Astrocyte of the spinal cord (primary cell): ENCODE measurements at places on chromosomes 6 and 20.
A peak's percentile ranks its signal among the peaks of the same experiment; 100 is the strongest.

- no peak for DNase-seq
Measured at GRCh38 chr6:143485967-143486366, 25.6 kb downstream of the FUCA2 start.

GRCh38 chr6:3722785-3723184 is 28.7 kb downstream of the PXDC1 start:
- no peak for DNase-seq

- DNase-seq: peak; percentile 73
Measured at GRCh38 chr20:35600993-35601973, 14.3 kb upstream of the SPAG4 start.

DNA sequence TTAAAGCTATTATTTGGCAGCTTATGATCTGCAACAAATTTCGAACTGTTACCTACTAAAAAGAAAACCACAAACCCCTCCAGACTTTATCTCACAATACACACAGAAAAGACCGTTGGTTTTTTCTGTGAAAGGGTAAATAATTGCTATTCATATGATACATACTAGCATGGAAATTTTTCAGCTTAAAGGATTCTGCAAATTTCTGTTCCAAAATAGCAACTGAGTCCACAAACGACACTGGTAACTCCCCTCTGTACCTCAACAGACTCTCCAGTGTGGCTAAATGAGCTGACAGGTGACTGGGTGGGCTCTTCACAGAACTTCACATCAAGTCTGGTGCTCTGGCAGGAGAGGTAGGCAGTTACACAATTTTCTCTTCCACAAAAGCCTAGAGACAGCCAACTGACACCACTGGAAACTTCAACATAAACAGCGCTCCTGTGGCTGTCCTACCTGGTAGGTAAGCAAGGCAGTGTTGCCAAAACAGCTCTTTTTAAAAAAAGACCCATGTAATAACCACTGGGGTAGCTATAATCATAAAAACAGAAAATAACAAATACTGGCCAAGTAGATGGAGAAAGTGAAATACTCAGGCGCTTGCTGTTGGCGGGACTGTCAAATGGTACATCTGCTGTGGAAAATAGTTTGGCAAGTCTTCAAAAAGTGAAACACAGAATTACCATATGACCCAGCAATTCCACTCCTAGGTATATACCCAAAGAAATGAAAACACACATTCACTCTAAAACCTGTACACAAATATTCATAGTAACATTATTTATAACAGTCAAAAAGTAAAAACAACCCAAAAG is 37.8 kb downstream of the ELOVL5 start:
- DNase-seq: no peak

DNA sequence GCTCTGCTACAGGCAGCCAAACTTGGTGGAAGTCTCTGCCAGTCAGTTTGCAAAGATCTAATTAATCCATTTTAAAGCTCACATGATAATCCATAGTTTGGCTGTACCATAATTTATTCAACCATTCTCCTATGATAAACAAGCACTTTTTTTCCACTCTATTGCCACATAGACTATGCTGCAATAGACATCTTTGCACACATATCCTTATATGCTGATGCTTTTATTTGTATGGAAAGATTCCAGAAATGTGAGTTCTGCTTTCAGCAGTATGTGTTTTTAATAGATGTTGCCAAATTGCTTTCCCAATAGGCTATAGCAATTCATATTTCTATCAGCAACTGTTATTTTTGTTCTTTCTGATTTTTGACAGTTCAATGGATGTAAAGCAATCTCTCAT is 628.0 kb downstream of the KIF16B start:
- DNase-seq: no peak

DNA sequence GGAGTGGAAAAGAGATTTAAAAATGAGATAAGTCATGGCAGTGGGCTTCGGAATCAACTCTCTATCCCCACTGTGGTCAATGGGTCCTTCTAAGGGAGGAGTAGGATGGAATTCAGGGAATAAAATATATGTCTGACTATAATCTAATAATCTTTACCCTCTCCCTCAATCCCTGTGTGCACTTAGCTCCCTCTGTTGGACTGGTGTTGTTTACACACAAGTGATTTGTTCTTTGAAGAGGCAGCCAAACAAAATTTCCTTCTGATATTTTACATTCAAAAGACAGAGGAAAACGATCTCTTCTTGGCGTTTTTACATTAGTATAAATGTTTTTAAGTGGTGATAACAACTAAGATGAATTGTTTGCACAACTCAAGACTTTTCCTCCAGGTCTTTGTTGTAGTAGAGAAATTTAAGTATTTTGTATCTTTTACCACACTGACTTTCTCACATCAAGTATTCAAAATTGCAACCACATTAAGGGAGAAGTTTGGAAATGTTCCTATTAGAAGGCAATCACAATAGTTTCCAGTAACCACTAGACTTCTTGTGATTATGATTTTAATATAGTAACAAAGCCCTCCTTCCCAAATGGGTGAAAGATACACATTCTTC is 317.8 kb downstream of the CENPW start:
- peak; percentile 47 for DNase-seq

GRCh38 chr20:36085686-36086267 is 68.8 kb upstream of the EPB41L1 start:
- DNase-seq: peak; percentile 61

GRCh38 chr6:150599199-150600009 is at the start of gene PLEKHG1:
PLEKHG1 (plus strand) TSS chr6:150599885; CDS start chr6:150733682, 133,797 bp downstream.
- peak; percentile 50 for DNase-seq

GRCh38 chr6:134469702-134470456 is 152.0 kb upstream of the SGK1 start:
- no peak for DNase-seq

DNA sequence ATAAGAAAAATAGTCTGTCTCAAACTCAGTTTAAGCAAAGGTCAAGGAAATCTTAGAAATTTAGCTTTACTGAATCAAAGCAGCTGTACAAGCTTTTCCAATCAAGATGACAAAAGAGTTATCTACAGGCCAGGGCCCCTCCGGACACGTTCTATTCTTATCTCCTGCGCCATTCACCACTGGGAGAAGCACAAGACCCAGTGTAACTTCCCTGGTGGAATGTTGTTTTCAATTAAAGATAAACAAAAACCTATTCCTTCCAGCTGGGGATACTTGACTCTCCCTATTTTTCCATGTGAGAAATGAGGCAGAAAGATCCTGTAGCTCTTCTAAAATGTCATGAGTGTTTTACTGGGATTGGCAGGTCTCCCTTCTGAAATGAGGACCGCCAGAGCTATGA is 123.3 kb downstream of the TBX18 start:
- no peak for DNase-seq

DNA sequence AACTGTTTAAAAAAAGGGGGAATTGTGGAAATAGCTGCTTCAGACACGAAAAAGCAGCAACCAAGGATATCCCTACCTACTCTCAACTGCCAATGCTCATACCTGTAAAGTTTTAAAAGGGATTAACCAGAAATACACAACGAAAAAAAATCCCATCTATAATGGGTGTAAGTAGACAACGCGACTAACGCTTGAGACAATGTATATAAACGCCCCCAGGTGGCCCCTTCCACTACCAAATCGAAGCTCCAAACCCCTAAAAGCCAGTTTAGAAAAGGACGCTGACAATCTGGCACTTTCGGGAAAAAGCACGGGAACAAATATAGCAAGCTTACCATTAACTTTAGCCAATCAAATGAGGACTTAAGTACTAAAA is 94.5 kb upstream of the BTN3A2 start:
- peak; percentile 29 for DNase-seq

DNA sequence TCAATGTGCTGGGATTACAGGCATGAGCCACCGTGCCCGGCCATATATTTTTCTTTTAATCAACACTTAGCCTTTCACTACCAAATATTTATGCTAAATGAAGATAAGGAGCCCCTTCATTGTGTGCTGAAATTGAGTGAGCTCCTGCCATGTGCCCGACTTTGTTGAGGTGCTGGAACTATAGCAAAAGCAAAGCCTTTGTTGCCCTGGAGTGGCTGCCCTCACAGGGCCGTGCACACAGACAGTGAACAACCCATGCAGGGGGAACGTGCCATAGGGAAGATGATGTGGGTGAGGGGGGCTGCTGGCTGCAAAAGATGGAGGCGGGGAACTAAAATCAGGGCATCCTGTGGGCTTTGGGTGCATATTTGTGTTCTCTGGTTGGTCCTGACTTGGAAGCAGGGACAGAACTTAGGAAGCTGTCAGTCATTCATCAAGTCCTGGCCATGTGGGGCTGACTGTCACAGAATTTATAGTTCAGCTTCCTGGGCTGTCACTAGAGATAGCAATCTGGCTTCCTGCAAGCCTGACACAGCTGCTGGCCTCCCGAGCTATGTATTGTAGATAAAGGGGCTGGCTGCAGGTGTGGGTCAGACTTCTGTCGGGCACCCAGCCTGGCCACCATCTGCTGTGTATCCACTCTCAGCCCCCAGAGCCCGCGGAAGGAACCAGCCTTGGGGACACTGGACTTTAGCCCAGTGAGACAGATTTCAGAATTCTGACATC is 56.8 kb upstream of the MPC1 start:
- no peak for DNase-seq

GRCh38 chr6:147055821-147056392 is 148.3 kb upstream of the STXBP5 start:
- DNase-seq: no peak

DNA sequence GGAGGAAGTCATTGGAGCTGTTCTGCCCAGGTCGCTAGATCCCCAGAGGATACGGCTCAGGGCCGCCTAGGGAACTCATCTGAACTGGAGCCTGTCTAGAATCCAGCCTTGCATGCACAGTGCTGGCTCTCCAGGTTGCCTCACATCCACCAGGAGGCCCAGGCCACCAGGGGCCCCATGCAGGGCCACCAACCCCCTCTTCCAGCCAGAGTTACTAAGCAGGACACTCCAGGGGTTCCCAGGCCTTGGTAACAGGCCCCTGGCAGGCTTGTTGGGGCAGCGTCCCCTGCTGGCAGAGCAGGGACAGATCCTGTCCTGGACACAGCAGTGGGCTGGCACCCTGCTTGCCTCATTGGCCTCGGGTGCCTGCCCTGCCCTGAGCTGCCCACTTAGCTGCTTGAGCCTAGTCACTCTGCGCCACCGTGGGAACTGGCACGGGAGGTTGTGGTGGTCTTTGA is 35.3 kb downstream of the EFCAB8 start:
- DNase-seq: peak; percentile 3

- DNase-seq: peak; percentile 57
Measured at GRCh38 chr6:154197196-154197860, 158.3 kb downstream of the OPRM1 start.

DNA sequence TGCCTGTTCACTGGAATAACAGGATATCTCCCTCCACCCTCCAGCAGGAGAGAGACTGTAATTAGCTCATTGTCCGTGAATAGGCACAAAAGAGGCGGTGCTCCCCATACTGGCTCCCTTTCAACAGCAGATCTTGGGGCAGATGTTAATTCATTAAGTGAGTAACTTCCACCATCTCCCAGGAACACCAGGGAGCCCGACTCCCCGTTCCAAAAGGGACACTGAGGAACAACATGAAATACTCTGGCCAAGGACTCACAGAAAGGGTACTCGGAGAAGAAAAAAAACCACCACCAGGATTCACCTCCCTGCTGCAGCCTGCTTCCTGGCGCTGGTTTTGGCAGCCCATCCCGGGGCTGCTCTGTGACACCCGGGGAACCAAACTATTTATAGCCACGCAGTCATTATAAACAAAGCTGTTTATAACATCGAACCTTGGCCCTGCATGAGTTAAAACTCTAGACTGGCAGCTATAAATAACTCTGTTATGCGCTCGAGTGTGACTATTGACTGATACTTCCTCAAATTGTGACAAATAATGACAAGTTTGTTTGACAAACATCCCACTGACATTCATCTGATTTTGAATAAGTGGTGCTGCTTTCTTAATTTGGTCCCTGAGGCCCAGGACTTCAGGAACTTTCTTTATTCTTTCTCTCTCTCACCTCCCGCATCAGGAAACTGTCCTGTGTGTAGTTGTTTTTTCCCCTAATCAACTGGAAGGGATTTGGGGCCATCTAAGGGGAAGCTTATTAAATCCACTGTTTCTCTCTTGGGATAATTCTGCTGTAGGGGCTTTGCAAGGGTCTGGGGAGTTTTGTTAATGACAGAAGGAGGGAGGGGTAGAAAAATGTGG is 521.6 kb downstream of the CD83 start:
- DNase-seq: peak; percentile 44

DNA sequence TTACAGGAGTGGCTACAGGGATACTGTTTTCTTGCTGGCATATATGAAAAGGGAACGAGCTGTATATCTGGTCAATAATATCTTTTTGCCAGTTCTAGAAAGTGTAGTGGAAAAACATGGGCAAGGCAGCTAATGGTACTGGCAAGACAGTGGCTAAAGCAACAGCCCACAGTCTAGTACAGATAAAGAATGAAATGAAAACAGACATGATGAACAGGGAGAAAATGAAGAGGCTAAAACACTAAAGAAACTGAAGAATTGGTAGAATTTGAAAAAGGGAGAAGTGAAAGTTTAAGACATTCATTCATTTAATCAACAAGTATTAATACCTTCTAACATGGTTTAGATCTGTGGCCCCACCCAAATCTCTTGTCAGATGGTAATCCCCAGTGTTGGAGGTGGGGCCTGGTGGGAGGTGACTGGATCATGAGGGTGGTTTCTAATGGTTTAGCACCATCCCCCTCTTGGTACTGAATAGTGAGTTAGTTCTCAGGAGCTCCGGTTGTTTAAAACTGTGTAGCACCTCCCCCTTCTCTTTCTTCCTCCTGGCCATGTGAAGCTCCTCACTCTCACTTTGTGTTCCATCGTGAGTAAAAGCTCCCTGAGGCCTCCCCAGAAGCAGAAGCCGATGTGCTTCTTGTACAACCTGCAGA is 18.1 kb downstream of the FAM184A start:
- DNase-seq: no peak

GRCh38 chr20:16337707-16338106 is 235.5 kb downstream of the KIF16B start:
- DNase-seq: no peak

GRCh38 chr6:7261032-7261841 is 51.8 kb downstream of the SSR1 start:
- DNase-seq: peak; percentile 86

GRCh38 chr6:106199331-106199730 is 113.2 kb downstream of the PRDM1 start:
- DNase-seq: no peak

DNA sequence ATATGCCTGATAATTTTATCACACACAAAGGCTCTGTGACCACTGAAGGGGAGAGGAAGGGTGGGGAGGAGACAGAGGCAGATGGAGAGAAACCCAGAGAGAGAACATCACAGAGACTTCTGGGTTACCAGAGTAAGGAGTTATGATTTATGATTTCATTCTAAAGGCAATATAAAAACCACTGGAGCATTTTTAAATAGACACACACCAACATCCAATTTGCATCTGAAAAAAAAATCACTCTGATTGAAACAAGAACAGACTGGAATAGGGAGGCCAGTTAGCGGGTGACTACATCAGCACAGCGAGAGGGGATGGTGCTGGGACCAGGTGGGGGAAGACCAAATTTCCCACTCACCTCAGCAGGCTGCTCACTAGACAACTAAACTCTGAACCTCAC is 104.8 kb downstream of the AGPAT4 start:
- peak; percentile 28 for DNase-seq

DNA sequence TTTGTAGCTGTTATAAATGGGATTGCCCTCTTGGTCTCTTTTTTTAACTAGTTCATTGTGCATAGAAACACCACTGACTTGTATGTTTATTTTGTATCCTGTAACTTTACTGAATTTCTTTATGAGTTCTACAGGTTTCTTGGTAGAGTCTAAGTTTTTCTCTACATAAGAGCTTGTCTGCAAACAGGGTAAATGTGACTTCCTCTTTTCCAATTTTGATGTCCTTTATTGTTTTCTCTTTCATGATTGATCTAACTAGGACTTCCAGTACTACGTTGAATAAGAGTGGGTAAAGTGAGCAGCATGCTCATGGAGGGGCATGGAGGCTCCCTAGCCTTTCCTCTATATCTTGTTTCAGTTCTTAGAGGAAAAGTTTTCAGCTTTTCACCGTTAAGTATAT is 3.0 kb upstream of the WFDC10A start:
- DNase-seq: no peak
